ENCODE measurements at places on chromosomes 3 and 15. TPM values are rescaled to one million over a fixed set of nuclear protein-coding genes. Genes with fewer than 3 reads are reported as not detected.

Gene ABTB1
- 28.7 TPM for total RNA-seq

DNA sequence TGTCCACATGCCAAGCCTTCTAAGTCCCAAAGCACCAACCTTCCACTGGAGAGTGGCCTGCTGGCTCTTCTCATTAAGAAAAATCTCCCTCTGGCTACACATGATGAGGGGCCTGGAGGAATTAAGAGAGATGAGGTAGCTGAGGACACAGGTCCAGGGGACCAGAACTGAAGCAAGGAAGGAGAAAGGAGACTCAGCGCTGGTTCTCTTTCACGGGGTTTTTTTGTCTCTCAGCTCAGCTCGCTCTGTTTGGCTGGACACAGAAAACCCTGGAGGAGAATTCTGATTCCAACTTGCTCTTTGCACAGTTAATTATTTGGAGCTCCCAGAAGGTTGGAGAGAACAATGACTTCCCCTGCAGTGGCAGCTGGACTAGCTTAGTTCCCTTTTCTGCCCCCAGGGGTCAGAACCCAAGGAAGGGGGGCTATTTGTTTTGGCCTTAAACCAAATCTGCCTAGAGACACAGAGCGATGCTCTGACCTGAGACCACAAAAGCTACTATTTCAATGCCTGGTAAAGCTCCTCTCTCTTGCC lies 507.6 kb downstream of the FHIT start:
- H3K4me3 ChIP-seq = no peak overlapping the region
- H3K36me3 ChIP-seq = no peaks in the 10 kb centered on the region
- no peaks in the 10 kb centered on the region for H3K27me3 ChIP-seq
- H3K27ac ChIP-seq = no peak overlapping the region

Gene HGD
- total RNA-seq = 1.2 TPM

DNA sequence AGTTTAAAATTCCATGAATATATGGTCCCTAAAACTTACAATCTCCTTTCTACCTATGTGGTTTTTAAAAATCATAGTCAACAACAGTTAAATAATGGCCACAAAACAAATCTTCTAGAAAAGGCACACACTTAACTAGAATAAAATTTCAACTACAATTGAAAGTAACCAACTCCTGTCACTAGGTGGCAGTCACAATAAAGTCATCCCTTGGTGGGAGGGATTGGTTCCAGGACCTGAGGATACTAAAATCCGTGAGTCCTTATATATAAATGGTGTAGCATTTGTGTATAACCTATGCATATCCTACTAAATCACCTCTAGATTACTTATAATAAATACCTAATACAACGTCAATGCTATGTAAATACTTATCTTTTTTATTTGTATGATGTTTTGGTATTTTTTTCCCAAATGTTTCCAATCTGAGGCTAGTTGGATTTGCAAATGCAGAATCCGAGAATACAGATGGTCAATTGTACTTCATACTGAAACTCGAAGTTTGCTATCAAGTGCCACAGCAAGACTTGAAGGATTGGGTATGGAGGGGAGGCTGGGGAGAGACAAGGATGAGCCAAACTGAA lies 172.6 kb downstream of the FMN1 start:
- no peak for DNase-seq
- no peaks in the 10 kb centered on the region for H3K36me3 ChIP-seq
- H3K27ac ChIP-seq = no peak overlapping the region
- H3K27me3 ChIP-seq = no peaks in the 10 kb centered on the region
- no peak overlapping the region for H3K4me3 ChIP-seq

Gene CASR
- total RNA-seq = 1.2 TPM

- H3K27ac ChIP-seq = no peak overlapping the region
- no peak overlapping the region for H3K4me3 ChIP-seq
- DNase-seq = no peak
- H3K27me3 ChIP-seq = no peaks in the 10 kb centered on the region
- no peaks in the 10 kb centered on the region for H3K36me3 ChIP-seq
- no peaks in the 10 kb centered on the region for H3K4me1 ChIP-seq
Measured at GRCh38 chr3:16142350-16143025, 32.0 kb upstream of the GALNT15 start.

Data from testis (tissue), 5 donors.